NCI-H1930 (cell line): ENCODE measurements at places on chromosomes 11 and 22.

- DNase-seq: no peak
These were observed 95.8 kb downstream of the DLG2 start for GRCh38 chr11:85531191-85531897.

- DNase-seq: no peak
These were observed 14.3 kb upstream of the ANKK1 start for GRCh38 chr11:113373306-113373705.

GRCh38 chr22:38316364-38317121, 690 bp downstream of the CSNK1E start:
- DNase-seq: no peak

- no peak for DNase-seq
These were observed 2.3 kb downstream of the ADORA2A start for GRCh38 chr22:24429411-24430365.

DNA sequence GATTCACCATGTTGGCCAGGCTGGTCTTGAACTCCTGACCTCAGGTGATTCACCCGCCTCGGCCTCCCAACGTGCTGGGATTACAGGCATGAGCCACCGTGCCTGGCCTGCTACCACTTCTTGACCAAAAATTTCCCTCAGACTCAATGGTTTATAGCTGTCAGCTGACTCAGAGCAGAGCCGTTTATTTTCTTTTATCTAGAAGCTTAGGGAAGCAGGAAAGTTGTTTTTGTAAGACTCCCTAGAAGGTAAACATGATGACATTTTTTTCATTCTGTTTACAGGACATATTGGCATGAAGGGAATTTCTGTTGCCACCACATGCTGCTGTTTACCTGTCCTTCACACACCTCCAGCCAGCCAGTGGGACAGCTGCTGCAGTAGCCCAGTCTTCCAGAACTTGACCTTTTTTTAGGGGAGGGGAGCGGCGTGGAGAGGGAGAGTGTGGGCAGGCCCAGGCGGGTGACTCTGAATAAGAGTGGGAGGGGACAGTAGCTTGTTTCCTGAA, 56.1 kb upstream of the PTPRJ start:
- no peak for DNase-seq

- DNase-seq: no peak
These were observed 101.5 kb upstream of the NNMT start for GRCh38 chr11:114194702-114195101.

DNA sequence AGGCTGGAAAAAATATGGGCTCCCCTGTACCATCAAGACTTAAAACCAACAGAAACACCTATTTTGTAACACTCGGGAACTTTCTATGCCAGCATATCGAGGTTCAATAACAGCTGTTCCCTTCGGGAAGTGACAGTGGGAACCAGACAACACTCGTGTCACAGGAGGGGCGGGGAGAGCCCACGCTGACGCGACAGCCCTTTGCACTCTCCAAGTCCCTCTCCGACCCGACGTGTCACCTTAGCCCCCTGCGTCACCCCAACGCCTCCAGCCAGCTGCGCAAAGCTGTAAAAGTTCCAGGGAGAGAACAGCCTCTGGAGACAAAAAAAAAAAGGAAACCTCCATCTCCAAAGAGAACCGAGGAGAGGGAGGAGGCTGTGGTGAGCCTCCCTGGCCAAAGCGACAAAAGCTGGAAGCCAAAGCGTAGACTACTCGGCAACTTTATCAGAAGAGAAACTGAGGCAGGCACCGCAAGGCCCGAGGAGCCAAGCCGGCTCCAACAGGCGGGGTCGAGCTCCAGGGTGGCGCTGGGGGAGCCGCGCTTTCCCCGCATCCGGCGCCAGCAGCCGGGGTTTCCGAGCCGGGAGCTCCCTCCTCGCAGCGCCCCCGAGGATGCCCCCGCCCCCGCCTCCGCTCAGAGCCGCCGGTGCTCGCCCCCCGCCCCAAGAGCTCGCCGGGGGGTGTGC, 751 bp downstream of the ARFGAP3 start:
- DNase-seq: no peak

DNA sequence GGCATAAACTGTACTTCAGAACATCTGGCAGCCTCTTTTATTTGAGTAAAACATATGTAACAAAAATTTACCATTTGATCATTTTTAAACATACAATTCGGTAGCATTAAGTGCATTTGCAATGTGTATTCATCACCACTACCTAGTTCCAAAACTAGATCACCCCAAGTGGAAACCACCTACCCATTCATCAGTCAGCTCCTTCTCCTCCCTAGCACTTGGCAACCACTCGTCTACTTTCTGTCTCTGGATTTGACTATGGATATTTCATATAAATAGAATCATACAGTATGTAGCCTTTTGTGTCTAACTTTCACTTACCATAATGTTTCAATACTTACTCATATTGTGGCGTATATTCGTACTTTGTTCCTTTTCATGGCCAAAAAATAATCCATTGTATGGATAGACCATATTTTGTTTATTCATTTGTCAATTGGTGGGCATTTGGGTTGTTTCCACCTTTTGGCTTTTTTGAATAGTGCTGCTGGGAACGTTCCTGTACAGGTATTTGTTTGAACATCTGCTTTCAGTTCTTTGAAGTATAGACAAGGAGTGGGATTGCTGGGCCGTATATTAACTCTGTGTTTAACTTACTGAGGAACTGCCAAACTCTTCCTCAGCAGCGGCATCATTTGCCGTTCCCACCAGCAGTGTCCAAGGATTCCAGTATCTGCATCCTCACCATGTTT, 27.2 kb upstream of the ADORA2A start:
- no peak for DNase-seq

GRCh38 chr11:47667135-47667534, 24.8 kb upstream of the MTCH2 start:
- DNase-seq: no peak

DNA sequence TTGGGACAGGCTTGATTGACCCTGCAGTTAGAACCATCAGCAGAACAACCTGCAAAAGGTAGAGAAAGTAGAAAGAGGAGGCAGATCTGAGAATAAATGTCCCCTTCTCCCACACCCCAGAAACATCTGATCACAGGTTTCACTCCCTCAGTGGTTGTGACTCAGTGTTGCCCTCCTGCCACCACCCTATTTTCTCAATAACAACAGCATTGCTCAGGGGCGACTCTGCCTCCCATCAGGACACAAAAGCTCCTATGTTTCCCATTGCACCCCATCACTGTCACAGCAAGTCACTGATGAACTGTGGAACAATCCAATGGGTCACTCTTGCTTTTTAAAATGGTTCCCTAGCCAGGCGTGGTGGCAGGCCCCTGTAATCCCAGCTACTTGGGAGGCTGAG, 110.2 kb downstream of the RASSF10 start:
- DNase-seq: no peak
